ENCODE measurements at places on chromosomes 3 and 15.

- DNase-seq: no peak
Measured at GRCh38 chr3:5072100-5072816, 49.8 kb upstream of the ARL8B start.

DNA sequence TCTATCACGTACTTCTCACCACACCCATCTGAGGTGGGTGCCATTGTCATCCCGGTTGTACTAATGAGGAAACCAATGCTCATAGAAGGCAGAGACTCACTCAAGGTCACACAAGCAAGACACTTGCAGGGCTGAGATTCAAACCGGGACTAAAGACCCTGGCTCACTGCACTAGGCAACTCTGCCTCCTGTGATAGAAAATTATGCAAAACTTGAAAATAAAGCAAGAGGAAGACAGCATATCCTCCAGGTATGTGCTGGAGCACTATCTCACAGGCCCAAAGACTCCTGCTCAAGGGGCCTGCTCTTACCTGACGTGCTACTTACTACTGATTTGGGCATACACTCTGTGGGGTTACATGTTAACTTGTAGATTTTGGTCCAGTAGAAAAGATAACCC, 25.6 kb downstream of the ANXA2 start:
- no peak for DNase-seq

DNA sequence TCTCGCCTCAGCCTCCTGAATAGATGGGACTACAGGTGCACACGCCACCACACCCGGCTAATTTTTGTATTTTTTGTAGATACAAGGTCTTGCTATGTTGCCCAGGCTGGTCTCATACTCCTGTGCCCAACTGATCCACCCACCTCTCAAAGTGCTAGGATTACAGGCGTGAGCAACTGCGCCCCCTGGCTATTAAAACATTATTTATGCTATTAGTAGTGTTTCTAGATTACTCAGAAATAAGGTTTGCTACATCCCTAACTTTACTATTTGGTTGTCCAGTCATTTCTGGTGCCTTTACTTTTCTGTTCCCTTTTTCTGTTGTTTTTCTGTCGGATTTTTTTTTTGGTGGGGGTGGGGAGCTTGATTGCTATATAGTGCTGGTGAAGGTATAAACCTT, 393.6 kb upstream of the TPM1 start:
- DNase-seq: no peak

DNA sequence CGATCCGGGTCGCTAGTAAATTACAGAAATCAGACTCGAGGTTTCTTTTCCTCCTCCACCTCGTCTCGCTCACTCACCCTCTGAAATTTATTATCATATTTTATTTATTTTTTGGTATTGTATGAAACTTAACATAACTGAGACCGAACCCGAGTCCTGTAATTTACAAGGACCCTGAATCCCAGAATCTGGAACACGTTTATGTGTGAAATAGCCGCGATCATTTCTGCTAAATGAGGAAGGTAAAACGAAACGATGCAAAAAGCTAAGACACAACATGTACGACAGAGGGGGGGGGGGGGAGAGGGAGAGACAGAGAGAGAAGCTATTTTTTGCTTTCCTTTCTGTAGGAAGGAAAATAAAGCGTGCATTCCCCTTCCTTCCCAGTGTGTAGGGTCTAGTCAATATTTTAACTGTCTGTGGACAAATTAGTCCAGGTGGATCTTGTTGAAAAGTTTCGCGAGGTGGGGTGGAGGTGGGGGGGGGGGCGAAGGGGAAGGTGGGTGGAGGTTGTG, 1.6 kb downstream of the BBX start:
- no peak for DNase-seq

- DNase-seq: no peak
Measured at GRCh38 chr3:149011676-149012075, 20.3 kb downstream of the GYG1 start.

- DNase-seq: no peak
Measured at GRCh38 chr3:13951184-13951583, 71.3 kb upstream of the WNT7A start.

DNA sequence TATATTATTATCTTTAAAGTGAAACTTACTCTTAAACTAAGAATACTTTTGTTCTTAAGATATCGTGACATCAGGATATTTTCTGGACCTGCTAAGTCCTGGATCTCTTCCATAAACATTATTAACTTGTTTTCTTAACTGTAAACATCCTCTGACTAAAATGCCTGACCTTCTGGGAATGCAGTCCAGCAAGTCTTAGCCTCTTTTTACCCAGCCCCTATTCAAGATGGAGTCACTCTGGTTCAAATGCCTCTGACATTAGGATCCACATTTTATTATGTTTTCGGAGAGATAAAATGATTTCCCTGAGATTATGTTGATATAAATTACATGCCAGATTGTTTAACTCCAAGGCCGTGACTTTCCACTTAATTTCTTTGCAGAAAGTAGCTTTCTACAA, 37.6 kb downstream of the OSTN start:
- DNase-seq: no peak

GRCh38 chr3:186413615-186414415, 51.8 kb upstream of the DGKG start:
- DNase-seq: peak; percentile 26

GRCh38 chr3:186254676-186255650, 107.1 kb downstream of the DGKG start:
- no peak for DNase-seq

DNA sequence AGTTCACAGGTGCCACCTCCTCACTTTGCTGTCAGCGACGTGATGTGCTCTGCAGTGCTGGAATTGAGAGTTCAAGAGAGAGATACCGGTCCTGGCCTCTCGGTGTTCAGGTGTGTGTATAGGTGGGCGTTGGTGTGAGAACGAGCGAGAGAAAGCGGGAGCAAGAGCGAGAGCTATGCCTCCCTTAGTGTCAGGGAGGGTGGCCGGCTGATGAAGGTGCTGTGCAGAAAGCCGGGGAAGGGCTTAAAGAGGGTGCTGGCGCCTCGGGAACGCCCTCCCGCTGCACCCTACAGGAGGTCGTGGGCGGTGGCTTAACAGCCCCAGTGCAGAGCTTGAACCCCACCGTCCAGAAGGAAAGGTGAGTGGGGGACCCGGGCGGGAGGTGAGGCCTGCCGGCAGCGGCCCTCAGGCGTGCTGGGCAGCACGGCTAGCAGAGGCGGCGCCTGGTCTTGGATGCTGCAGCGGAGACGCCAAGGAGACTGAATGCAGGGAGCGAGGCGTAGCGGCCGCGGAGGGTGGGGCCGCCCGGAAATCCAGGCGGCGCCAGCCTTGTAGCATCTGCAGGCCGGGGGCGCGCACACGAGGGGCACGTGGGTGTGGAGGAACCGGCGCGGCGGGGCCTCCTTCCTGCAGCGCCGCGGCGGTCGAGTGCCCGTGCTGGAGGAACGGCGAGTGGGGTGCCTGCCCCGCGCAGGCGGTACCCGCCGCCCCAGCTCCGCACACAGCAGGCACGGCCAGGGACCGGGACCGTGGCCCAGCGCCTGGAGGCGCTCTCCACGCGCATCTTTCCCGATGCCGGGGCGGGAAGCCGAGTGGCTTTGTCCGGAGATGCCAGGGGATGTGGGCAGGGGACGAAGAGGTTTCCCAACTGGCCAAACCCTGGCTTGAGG, 246.8 kb upstream of the TOPAZ1 start:
- peak; percentile 71 for DNase-seq

DNA sequence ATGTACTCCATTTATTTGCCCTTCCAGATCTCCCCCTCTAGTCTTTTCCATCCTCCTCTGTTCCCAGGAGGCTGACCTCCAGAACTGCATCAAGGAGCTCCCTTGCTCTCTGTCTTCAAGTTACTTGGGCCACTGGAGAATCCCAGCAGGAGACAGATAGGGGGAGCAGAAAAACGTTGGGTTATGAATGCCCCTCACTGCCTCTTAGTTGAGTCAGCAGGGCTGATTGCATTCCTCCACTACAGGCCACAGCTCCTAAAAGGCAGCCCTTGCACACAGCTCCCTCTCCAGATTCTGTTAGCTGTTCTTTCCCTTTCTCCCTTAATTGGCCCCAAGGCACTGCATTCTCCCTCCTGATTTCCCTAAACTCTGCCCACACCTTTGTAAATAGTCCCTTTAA, 12.4 kb upstream of the CEP152 start:
- DNase-seq: peak; percentile 28

DNA sequence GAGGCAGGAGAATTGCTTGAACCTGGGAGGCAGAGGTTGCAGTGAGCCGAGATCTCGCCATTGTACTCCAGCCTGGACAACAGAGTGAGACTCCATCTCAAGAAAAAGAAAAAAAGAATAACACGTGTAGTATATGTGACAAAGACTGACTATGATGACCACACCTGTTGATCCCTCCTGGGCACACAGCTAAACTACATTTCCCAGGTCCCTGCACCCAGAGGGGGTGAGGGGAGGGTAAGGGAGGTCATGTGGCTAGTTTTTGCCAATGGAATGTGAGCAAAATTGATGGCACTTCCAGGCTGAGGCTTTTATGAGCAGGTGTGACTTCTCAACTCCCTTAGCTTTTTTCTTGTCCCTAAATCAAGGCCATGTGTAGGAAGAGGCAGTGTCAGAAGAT, 58.2 kb downstream of the KLHL6 start:
- DNase-seq: no peak

DNA sequence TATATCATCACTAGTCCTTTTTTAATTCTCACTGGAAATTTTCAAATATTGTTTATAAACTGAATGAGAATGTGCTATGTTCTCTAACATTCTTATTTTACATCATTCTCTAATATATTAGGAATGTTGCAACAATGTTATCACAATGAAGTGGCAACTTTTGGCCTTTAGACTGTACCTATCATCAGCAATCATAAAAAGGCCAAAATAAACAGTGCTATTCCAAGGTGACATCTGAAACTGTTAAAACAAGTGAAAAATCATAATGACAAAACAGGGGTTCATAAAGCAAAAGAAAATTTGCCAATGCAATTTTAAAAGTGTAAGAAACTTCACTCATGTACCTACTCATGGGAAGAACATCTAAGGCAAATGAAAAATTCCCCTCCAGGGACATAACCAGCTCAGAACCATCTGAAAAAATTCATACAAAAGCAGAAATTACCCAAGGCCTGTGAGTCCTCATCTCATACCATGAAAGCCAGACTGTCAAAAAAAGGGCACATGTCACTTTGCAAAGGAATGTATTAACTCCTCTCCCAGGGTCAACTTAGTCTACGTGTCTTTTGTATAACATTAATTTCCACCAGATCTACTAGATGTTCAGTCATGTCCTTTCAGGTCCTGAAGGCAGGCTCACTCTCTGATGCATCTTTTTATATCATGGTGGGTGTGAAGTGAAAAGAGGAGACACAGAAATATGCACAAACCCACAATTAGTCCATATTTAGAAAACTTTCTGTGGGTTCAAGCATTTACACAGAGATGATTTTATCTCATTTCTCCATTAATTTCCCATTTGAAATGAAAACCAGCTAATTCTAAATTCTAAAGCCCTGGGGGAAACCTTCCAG, 211.9 kb downstream of the CBLB start:
- DNase-seq: no peak

DNA sequence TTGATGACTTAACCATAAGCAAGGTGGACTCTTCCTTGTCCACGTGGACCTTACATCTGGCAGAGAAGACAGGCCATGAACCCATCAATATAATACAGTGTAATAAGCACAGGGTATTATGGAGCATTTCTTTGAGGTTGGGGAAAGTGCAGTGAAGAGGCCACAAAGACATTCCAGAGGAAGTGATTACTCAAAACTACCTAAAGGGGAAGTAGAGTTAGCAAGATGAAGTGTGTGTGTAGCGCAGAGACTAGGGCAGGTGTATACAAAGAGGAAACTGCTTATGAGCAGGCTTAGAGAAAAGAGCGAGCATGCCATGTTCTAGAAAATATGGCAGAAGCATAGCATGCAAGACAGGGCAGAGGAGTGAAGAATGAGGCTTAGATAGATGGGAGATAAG, 17.9 kb downstream of the CP start:
- DNase-seq: no peak

DNA sequence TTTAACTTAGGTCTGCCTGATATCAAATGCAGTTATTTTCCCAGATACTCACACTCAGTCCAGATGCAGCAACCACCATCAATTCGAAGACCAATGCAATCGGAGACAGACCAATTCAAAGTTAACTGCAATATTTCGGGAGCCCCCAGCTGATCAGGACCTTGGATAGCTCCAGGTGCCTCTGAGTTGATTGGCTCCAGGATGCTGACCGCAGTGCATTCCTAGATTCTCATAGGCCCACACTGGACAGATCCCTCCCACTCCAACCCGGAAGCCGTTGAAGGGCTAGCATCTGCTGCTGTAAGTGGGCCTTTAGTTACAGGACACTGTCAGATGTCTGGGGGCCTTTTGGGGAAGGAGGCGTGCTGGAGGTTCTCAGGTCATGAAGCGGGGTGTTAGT, 89.5 kb upstream of the ATP2B2 start:
- DNase-seq: peak; percentile 69

- no peak for DNase-seq
Measured at GRCh38 chr3:45939341-45939771, 3.9 kb upstream of the CXCR6 start.

GRCh38 chr3:194572143-194572789, 61.0 kb downstream of the TMEM44 start:
- peak; percentile 88 for DNase-seq

All from GM03348 (cell line).